Thoracic aorta (tissue), 2 donors: ENCODE measurements at places on chromosomes 2 and 18.

DNA sequence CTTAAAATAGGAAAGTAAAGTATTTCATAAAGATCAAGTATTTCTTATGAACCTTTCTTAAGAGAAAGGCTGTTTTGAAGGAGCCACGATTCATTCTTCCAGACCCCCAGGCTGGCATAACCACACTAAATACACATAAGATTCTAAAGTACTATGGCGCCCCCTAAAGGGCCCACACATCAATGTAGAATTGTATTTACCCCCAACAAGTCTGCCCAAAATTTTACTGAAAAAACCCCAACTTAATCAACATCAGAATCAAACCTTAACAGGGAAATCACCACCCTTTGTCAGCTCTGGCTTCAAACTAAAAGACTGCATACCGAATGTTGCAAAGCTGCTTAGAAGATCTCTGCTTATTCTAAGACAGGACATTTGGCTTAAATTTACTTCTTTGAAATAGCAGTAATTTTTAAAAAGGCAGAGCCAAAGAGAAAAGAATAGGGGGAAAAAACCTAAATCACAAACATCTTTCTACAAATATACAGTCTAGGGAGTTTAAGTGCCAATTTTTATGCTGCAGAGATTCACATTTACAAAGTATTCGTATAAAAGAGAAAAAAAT lies 20.4 kb upstream of the BCL2 start:
- peaks cover 36% of the 10 kb centered on the region for H3K36me3 ChIP-seq
- no peaks in the 10 kb centered on the region for H3K27me3 ChIP-seq
- H3K27ac ChIP-seq = no peak overlapping the region
- no peak for DNase-seq

DNA sequence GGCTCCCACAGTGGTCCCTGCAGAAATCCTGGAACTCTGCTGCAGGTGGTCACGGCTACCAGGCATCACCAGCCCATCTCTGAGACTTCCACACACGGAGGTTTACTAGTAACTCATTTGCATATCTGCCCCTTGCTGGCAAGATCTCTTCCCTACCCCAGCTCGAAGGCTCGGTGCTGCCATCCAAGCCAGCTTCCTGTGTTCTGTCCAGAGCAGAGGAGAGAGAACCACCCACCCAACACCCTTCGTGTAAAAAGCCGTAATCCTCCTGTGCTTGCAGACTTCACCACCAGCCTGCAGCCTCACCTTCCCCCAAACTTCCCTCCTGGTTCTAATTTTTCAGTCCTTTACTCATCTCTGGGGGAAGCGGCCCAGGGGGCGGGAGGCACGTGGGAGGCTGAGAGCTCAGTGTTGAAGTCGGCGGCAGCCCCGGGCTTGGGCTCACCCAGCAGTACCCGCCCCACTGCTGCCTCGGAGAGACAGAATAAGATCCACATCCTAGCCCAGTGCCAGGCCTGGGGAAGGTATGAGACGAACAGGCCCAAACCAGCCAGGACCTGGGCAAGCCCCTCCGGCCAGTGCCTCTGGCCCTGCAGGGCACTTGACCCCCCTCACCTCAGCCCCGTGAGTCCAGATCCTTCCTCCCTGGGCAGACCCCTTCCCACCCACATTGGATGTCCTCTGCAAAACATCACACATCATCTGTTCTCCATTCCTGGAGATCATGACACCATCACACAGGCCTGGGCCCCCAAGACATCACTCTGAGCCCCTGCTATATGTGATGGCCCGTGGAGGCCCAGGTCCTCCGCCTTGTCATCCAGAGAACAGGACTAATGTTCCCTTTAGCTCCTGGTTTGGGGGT lies 145.8 kb upstream of the ID2 start:
- H3K4me1 ChIP-seq = peaks cover 21% of the 10 kb centered on the region
- H3K4me3 ChIP-seq = no peak overlapping the region
- H3K36me3 ChIP-seq = no peaks in the 10 kb centered on the region
- peak overlapping the region; percentile 47 for H3K27ac ChIP-seq
- H3K27me3 ChIP-seq = no peaks in the 10 kb centered on the region
- DNase-seq = no peak

DNA sequence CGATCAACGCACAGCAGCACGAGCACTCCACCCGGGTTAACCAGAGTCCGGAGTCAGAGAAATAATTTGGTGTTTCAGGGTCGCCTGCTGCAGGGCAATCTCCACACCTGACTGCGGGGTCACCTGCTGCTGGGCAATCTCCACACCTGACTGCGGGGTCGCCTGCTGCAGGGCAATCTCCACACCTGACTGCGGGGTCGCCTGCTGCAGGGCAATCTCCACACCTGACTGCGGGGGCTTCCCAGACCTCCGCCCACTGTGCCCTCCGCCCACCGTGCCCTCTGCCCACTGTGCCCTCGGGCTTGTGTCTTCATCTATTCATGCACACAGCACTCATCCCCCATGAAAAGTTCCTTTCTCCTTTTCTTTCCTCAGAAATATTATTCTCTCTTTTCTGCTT lies 500.2 kb upstream of the SALL3 start:
- no peak for DNase-seq
- H3K27ac ChIP-seq = no peak overlapping the region
- no peak overlapping the region for H3K4me3 ChIP-seq
- H3K36me3 ChIP-seq = no peaks in the 10 kb centered on the region
- no peaks in the 10 kb centered on the region for H3K4me1 ChIP-seq

- no peak overlapping the region for H3K4me3 ChIP-seq
- no peak for DNase-seq
- no peak overlapping the region for H3K27ac ChIP-seq
- no peaks in the 10 kb centered on the region for H3K4me1 ChIP-seq
Observed at GRCh38 chr2:95059656-95060370, 34.3 kb downstream of the MAL start.

DNA sequence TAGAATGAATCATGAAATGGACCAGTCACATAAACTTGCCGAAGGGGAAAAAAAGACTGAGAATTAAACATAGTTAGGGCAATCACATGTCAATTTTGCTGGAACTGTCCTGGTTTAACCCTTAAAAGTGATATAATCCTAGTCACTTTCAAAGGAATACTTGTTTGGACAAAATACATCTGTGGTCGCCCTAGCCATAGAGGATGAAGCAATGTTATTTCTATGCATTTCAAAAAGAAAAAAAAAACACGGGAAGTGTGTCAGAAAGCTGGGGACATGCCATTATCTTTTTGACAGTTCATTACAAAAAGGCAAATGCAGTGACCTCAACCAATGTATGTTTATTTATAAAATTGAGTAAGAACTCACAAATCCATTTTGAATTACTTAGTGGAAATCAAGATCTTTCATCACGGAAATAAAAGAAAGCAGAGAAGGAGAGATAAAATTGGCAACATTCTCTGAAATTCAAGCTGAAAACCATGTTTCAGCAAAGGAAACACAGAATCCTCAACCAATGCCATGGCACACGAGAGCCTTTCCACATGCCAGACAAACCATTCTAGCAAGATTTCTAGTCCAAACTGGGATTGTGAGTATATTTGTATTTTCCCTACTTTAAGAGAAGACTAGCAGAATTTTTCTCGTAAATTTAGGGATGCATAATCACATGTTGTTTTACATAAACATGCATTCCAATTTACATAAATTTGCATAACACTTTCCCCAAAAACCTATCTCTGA lies 854.3 kb upstream of the ACVR2A start:
- H3K27ac ChIP-seq = no peak overlapping the region
- H3K36me3 ChIP-seq = no peaks in the 10 kb centered on the region
- H3K27me3 ChIP-seq = no peaks in the 10 kb centered on the region
- no peak for DNase-seq

DNA sequence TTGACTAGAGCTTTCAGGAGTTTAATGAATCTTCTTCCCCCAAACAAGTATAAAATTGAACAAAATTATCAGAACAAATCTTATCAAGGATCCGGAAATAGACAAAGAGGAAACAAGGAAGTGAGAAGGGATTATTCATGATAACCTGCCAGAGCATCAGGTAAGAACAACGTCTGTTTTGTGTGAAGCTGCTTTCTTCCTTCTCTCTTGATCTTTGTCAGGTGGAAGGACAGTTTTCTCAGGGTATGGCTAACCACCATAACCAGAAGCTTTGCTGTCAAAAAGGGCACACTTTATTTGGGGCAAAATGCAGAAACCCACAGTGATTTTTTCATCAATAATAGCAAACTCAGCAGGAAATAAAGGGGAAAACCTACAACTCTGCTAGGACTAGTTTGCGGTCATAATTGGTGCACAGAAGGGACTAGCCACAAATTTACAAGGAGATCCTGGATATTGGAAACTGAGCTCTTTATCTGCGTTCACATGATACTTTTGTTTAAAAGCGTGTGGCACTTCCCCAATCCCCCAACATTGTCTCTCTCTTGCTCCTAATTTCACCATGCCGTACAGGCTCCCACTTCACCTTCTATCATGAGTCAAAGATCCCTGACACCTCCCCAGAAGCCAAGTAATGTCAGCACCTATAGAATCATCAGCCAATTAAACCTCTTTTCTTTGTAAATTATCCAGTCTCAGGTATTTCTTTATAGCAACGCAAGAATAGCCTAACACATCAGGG lies 124.2 kb downstream of the FSIP2 start:
- no peaks in the 10 kb centered on the region for H3K4me1 ChIP-seq
- no peak overlapping the region for H3K4me3 ChIP-seq
- no peak overlapping the region for H3K27ac ChIP-seq
- no peaks in the 10 kb centered on the region for H3K36me3 ChIP-seq
- H3K27me3 ChIP-seq = no peaks in the 10 kb centered on the region

- H3K27me3 ChIP-seq = no peaks in the 10 kb centered on the region
- peaks cover 11% of the 10 kb centered on the region for H3K36me3 ChIP-seq
- no peak overlapping the region for H3K4me3 ChIP-seq
- no peaks in the 10 kb centered on the region for H3K4me1 ChIP-seq
- no peak overlapping the region for H3K27ac ChIP-seq
- no peak for DNase-seq
Observed at GRCh38 chr18:3163968-3164367, 55.8 kb downstream of the MYOM1 start.

DNA sequence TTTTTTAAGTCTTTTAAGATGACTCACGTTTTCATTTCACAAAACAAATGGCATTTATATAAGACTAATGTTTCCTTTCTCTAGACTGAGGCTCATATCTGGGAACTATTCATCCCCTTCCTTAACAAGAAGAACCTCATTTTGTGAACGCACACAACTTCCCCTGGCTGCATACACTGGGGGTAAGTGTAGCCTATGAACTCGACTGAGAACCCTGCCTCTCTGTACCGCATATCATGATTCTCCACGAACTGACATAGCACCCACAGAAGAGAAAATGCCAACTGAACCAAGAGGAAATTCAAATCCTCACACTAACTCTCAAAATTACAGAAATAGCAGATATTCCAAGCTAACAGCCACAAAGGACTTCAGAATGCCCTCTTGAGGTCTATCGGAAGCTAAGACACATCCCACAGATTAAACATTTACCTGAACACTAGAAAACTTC lies 236.7 kb downstream of the TCF4 start:
- H3K27me3 ChIP-seq = no peaks in the 10 kb centered on the region
- peaks cover 7% of the 10 kb centered on the region for H3K4me1 ChIP-seq
- DNase-seq = no peak
- H3K4me3 ChIP-seq = no peak overlapping the region
- no peak overlapping the region for H3K27ac ChIP-seq

DNA sequence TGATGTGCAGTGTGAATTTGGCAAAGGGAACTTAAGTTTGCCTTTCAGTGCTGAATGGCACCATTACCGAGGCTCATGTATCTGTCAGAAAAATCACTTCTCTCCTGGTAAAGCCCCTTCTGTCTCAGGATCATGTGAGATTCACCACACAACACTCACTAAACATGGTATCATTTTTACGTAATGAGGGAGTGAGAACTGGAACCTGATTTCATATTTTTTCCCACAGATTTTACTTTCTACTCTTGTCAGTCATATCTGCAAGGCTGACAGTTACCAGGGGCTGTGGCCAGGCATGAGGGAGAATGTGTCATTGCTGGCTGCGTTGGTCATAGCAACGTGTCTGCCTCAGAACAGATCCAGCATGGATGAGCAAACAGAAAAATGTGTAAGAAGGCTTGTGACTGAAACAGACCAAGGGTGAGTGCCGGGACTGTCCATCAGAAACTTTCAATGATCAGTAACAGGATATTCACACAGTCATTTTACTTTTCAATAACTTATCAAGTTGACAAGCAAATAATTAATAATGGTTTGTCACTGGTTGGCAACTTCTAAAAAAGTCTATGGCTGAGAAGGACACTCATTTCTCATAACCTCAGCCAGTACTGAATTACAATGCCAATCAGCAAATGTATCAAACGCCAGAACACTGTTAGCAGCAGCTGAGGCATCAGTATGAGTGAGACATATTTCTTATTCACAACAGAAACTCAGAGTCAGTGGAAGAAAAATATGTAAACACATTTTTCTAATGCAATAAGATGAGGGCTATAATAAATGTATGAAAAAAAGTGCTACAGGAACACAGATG lies 100.5 kb downstream of the CDC42EP3 start:
- no peaks in the 10 kb centered on the region for H3K27me3 ChIP-seq
- peak overlapping the region; percentile 57 for H3K27ac ChIP-seq
- peaks cover 12% of the 10 kb centered on the region for H3K4me1 ChIP-seq
- no peak for DNase-seq
- no peak overlapping the region for H3K4me3 ChIP-seq

GRCh38 chr2:122531290-122532071 lies 776.0 kb downstream of the TSN start:
- no peak overlapping the region for H3K4me3 ChIP-seq
- H3K27ac ChIP-seq = no peak overlapping the region
- H3K27me3 ChIP-seq = no peaks in the 10 kb centered on the region
- no peaks in the 10 kb centered on the region for H3K36me3 ChIP-seq
- DNase-seq = no peak
- no peaks in the 10 kb centered on the region for H3K4me1 ChIP-seq

DNA sequence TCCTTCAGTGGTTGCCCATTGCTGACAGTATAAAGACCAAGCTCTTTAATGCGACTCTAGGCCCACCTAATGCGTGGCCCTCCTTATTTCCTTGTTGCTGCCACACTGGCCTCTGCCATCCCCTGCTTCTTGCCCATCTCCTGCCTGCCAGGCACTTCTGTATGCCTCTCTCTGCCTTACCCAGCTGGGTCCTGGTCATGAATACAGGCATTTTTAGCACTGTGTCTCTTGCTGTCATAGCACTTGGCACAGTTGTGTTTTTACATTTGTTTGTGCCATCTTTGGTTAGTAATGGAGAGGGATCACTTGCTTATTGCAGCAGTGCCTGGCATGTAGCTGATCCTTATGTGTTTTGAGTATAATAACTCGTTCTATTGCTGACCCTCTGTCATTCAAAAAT lies 38.7 kb downstream of the MAP4K4 start:
- no peak for DNase-seq
- H3K4me1 ChIP-seq = peaks cover 80% of the 10 kb centered on the region
- no peaks in the 10 kb centered on the region for H3K36me3 ChIP-seq
